ENCODE measurements at places on chromosomes 2 and 18.

- DNase-seq, result no peak
Observed at GRCh38 chr18:76195601-76196000, 299.4 kb downstream of the ZNF516 start.

- no peak for DNase-seq
Observed at GRCh38 chr18:49100226-49100968, 149.6 kb upstream of the SMAD7 start.

GRCh38 chr2:59047373-59047995 is 806.4 kb upstream of the FANCL start:
- DNase-seq, result no peak

GRCh38 chr2:176398243-176399073 is 129.2 kb downstream of the MTX2 start:
- no peak for DNase-seq

DNA sequence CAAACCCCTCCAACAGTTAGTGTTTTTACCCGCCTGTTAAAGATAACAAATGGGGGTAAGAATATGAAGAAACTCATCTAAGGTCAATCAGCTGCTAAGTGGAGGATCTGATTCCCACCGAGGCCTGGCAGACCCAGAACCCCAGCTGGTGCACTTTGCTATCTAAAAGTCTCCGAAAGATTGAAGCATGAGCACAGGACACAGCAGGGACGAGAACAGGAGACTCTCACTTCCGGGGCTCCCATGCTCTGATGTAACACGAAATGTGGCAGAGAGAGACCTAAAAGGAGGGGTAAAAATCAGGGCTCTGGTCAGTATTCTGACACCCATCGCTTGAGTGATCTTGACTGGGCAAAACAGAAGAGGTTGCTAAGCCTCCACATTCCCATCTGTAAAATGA is 119.7 kb downstream of the PDCL3 start:
- no peak for DNase-seq

DNA sequence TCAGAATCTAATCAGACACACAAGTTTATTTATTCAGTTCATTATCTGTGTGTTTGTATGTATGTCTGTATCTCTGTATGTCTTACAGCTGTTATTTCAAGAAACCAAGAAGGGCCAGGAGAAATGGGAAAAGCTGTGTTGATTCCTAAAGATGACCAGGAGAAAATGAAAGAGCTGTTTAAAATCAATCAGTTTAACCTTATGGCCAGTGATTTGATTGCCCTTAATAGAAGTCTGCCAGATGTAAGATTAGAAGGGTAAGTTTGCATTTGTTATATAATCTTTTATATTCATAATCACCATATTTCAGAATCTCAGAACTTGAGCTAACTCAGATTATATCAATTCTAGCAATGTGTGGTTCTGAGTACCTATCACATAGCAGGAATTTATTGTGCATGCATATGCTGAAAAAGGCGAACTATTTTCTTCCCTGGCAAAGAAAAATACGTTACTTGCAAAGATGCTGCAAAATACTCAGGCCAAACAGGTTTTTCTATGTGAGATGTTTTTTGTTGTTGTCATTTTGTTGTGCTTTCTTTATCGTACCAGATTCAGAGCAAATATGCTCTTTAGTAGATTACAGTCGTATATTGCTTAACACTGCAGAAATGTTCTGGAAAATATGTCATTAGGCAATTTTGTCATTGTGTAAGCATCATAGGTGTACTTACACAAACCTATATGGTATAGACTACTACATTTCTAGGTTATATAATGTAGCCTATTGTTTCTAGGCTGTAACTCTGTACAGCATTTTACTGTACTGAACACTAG is 268.7 kb downstream of the GALNT13 start:
- no peak for DNase-seq

DNA sequence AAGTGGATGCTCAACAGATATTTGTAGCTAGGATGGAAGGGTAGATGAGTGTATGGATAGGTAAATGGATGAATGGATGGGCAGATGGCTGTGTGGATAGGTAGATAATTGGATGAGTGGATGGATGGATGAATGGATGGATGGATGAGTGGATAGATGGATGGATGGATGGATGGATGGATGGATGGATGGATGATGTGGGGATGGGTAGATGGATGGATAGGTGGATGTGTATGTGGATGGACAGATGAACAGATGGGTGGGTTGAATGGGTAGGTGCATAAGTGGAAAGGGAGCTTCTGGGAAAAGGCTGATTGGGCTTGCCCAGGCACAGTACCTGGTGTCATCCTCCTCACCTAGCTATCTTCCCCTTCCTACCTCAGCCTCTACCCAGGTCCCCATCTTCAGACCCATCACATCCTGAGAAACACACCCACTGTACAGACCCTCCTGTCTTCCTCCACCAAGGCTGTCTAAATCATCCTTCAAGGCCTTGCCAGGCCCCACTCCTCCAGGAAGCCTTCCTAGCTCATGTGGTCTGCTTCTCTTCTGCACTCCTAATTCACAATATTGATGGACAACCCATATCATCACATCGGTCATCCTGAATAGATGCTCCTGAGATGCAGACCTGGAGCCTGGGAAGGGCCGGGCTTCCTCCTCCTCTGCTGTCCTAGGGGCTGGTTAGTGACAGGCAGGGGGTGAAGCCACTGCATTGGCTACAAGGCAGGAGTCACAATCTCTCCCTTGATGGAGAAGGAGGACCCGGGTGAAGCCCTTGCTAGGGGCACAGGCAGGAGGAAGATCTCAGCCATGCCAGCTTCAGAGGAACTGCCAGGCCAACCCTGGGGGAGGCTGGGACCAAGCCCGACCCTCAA is 49.4 kb downstream of the SMAD7 start:
- no peak for DNase-seq

- DNase-seq, result no peak
Observed at GRCh38 chr2:100527440-100528015, 35.3 kb upstream of the PDCL3 start.

- no peak for DNase-seq
Observed at GRCh38 chr18:48167897-48168253, 237.4 kb upstream of the SMAD2 start.

DNA sequence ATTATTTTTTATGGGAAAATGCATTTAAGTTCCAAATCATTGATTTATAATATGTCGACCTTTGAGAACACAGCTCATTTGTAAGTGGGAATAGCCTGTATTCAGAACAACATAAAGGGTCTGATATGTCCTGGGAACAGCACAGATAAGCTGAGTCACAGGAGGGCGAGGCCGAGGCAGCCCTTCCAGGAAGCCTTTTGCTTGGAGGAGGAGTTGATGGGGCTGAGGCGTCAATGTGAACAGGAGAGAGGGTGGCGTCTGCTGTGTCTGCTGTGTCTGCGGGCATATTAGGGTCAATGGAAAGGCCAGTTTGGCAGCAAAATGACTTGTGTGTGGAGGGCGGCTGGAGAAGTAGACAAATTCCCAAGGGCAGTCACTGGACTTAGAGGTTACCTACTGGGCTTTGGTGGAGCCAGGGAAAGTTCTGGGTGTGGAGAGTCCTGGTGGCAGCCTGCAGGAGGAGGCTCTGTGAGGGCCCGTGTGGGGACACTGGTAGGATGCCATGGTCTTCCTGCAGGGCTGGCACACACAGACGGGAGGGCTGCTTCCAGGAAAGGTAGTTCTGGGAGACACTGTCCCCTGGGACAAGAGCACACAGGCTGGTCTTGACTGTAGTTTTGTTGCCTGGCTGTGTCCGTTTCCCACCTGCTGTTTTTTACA is 128.1 kb downstream of the GLI2 start:
- DNase-seq, result no peak

GRCh38 chr2:182554950-182555349 is 128.1 kb upstream of the PDE1A start:
- no peak for DNase-seq

GRCh38 chr2:69742322-69742952 is 503 bp downstream of the ANXA4 start:
- no peak for DNase-seq

GRCh38 chr2:173226899-173227698 is 127.6 kb upstream of the CDCA7 start:
- DNase-seq, result no peak

DNA sequence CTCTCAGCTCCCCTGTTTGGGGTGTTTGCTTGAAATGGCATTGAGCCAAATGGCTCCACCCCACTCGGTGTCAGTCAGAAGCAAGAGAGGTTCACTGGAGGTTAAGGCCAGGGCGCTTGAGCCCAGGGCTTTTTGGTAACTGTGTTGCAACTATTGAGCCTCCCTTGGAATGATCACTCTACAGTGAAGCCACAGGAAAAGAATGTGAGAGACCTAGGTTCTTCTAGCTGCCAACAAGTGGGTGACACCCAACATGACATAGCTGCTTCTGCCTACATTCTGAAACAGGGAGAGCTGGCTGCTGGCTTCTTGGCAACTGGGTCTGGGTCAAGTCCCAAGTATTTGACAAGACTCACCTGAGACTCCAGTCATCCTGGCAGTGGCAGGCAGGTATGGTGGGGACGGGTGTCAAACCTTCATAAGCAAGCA is 7.1 kb upstream of the GRHL1 start:
- DNase-seq, result no peak

- no peak for DNase-seq
Observed at GRCh38 chr2:50143822-50144575, 887.9 kb downstream of the NRXN1 start.

DNA sequence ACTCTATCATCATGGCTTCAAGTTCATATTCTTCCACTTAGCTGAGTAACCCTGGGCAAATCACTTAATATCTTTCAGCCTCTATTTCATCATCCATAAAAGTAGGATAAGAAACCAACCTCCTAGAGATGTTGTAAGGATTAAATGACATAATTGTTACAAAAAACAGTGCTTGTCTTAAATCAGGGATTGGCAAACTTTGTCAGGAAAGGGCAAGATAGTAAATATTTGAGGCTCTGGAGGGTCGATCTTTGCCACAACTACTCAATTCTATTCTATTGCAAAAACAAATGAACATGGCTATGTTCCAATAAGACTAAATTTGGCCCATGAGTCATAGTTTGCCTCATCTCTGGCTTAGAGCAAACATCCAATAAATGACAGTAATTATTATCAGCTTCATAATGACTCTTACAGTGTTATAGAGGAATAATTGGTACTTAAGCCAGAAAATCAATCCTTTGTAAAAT is 184.7 kb downstream of the SATB2 start:
- no peak for DNase-seq

DNA sequence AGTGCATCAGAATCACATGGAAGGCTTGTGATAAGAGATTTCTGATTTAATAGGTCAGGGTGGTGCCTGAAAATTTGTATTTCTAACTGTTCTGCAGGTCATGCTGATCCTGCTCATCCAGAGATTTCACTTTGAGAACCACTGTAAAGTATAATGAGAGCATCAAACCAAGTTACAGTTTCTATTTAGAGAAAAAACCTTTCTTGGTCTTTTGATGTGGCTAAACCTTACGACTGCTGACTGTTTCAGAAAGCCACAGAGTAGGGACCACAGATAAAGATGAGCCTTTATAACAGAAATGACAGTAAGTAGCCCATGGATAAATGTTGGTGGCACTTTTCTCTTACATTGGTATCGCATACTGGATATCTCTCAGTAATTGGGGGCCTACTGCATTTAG is 109.4 kb upstream of the FANCL start:
- DNase-seq, result peak; percentile 0

DNA sequence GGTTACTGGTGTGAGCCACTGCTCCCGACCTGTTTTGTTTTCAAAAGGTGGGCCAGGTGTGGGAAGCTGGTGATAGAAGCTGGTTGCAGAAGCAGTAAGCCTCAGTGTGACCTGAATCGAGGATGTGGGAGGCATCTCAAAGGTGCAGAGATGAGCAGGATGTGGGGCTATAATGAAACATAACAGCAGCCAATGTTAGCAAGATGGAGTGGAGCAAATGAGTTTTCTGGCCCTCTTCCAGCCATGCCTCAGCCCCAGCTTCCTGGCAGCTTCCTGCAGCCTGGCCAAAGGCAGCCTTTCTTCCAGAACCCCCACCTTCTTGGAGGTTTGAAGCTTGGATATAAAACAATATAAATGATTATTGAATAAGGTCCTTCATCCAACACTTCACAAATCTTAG is 184.8 kb downstream of the NCK2 start:
- DNase-seq, result peak; percentile 76

- no peak for DNase-seq
Observed at GRCh38 chr2:228507870-228508269, 326.4 kb upstream of the SPHKAP start.

DNA sequence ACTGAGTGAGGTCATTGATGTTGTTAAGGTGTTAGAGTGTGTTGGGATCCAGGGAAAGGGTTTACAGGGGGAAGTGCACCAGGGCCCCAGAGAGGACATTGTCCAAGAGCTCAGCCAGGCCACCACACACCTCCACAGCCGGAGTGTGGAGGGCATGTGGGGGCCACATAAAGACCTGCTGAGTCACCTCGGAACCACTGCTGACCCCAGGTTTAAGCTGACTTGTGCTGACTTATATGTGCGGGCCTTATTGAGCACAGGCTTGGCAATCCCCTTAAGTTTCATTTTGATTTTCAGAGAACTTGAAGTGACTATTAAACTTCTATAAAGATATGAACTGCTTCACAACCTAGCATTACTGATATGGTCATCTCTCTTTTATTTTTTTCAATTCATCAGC is 166.2 kb upstream of the MAP3K20 start:
- no peak for DNase-seq
